Effector memory CD8-positive, alpha-beta T cell (primary cell): ENCODE measurements at places on chromosomes 1 and 21.

DNA sequence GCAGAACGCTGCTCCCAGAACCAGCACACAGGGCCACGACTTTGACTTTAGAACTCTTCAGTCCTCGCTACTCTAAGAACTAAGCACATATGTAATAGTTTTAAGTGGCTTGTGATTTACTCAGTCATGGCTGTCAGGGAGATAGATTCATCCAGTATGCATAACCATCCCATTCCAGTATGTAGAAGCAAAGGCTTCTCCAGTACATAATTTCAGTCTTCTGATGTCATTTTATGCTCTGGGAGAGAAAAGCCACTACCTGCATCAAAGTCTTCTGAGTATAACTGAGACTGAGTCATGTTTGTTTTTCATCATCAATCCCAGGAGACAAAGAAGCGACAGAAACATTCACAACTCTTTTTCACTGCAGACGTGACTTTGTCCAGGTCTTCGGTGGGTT is 885.7 kb downstream of the PLA2G4A start:
- no peak for DNase-seq

GRCh38 chr1:40936931-40937339 is 42.6 kb upstream of the CTPS1 start:
- DNase-seq, result no peak

DNA sequence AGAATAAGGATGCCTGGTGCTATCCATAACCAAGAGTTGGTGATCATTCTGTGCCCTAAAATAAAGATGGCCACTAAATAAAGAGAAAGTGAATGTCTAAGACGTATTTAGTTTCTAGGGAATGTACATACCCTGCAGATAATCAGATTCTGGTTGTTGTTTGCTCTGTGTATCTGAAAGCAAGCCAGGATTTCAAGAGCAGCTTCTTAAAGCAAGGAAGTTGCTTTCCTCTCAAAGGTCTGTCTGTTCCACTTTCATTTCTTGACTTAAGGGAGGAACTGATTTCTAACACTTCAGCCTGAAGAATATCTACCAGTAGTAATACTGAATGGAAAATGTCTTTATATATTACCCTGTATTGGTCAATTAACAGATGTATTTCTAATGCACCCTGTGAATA is 88.8 kb downstream of the KIF1B start:
- no peak for DNase-seq

- DNase-seq, result no peak
Observed at GRCh38 chr1:51833700-51834099, 44.8 kb downstream of the NRDC start.

- DNase-seq, result no peak
Observed at GRCh38 chr1:210301615-210302000, 27.1 kb upstream of the HHAT start.

DNA sequence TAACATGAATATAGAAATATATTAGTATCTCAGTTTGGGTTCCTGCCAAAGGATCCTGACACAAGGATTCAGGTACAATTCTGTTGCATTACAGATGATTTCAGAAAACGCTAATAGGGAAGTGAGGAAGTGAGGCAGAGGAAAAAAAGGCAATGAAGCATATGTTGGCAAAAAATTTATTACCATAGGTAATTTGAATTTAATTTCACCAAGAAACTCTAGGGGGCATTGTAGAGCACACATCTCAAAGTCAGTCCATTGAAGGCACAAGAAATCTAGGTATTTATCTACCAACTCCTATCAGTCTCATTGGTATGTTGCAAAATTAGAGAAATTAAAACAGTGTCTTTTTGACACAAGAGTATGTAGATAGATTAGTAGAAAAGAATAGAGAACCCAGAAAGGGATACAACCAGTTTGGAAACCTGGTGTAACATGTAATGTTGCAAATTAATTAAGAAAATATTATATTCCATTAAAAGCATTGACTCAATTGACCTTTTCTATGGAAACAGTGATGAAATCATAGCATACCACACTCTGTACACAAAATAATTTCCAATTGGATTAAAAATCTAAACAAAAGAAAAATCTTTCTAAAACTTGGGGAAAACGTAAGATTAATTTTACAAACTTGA is 104.9 kb upstream of the SNX7 start:
- no peak for DNase-seq

DNA sequence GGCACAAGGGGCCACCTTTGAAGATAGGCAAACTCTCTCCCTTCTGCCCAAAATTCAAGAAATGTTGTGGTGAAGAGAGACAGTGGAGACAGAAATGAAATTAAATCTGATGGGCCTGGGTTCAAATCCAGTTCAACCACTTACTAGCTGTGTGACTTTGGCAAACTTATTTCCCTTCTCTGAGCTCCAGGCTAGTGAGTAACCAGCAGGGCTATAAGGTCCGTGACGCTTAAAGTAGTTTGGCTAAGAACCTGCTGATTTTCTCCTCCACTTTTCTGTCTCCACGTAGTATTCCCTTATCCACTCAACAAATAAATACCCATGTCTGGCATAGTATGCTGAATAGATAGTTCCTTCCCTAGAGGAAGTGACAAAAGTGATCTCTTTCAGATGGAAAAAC is 1.9 kb downstream of the SLC2A1 start:
- DNase-seq, result no peak

DNA sequence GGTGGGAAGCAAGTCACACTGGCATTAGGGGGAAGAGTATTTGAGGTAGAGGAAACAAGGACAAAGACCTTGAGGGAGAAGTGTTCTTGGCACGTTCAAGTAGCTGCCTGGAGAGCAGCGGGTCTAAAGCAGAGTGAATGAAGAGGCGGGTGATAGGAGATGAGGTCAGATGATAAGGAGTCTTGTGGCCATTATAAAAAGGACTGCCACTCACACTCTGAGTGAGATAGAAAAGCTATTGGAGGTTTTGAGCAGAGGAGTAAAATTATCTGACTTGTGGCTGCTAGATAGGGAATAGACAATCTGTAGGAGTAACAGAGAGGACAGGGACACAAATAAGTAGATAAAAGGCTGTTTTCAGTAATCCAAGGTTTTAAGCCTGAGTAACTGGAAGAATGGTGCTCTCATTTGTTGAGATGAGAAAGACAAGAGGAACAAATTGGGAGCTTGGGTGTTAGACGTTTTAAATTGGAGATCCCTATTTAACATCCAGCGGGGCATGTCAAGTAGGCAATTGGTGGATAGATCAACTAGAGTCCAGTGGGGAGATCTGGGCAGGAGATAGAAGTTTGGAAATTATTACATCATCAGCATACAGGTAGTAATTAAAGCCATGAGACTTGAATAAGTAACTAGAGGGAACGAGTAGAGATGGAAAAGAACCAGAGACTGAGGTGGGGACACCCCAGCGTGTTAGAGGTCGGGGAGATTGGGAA is 43.7 kb downstream of the HENMT1 start:
- DNase-seq, result no peak

- no peak for DNase-seq
Observed at GRCh38 chr1:167648978-167649744, 19.1 kb downstream of the RCSD1 start.

- DNase-seq, result no peak
Observed at GRCh38 chr1:31600641-31601040, 16.8 kb upstream of the HCRTR1 start.

DNA sequence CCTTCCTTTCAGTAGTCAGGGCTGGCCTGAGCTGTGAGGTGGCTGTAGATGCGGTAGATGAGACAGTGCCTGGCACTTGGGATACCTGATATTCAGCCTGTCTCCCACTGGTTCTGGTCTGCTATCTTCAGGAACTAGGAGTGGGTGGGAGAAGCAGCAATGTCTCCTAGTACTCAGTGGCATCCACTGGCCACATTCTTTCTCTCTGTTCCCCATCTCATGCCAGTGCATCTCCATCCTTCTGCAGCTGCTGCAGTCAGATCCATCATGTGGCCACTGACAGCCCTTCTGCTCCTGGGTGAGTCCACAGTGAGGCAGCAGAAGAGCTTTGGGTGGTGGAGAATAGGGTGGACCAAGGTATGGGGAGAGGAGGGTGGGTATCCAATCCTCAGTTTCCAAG is 1.1 kb downstream of the FCRLB start:
- no peak for DNase-seq

GRCh38 chr21:33975548-33976081 is 60.0 kb upstream of the ATP5PO start:
- DNase-seq, result peak; percentile 61

GRCh38 chr21:31901315-31901714 is 28.5 kb downstream of the HUNK start:
- no peak for DNase-seq

GRCh38 chr1:51063121-51063520 is 38.9 kb upstream of the C1orf185 start:
- no peak for DNase-seq
